ENCODE measurements at places on chromosomes 1 and 21. TPM values are rescaled to one million over a fixed set of nuclear protein-coding genes. Genes with fewer than 3 reads are reported as not detected.

DNA sequence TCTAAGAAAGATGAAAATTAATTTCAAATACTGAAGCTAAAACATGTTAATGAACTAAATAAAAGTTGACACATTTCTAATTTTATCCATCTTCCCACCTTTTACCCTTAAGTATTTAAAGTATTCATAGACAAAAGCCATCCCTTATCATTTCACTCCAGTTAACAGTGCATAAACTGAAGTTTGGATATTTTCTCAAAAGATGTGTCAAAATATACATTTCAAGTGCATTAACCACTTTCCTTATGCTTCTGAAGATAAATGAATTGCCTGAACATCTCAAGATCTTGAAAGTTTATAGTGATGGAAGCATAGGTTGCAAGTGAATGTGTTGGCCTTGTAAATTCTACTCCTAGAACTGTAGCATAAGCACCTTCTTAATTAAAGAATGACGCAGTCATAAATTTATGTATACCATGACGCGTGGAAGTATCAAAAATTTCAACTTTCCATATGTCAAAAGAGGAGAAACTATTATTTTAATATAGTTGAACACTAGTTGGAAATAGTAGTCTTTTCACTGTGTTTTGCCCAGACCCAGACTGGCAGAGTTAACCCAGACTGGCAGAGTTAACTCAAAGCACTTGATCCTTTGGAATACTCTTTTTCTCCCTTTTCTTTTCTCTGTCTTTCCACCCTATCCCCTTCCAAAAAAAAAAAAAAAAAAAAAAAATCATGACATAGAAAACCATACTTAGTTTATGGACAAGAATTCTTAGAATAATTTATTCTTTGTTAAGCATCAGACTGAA is 282.6 kb upstream of the C1orf105 start:
- no peak for DNase-seq
- no peak overlapping the region for H3K27ac ChIP-seq
- H3K36me3 ChIP-seq: no peaks in the 10 kb centered on the region
- H3K4me1 ChIP-seq: no peaks in the 10 kb centered on the region

GRCh38 chr1:160370561-160371345 is 3.9 kb downstream of the NHLH1 start:
- no peak overlapping the region for H3K4me3 ChIP-seq
- H3K4me1 ChIP-seq: peaks cover 7% of the 10 kb centered on the region
- no peaks in the 10 kb centered on the region for H3K27me3 ChIP-seq

DNA sequence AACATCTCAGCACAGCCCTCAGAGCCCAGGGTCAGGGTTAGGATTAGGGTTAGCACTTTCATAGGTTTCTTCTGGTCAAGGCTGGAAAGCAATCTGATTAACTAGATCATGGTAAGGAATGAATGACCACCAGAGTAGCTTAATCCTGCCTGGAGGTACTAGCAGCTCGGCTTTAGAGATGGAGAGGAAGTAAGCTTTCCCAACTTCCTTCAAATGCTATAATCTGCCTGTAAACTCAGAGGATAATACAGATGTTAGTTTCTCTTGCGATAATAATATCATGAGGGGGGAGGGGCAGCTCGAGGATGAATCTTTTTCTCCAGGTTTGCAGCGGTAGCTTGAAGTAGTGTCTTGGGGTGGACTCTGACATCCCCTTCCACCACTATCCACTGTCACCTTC is 194.9 kb downstream of the HIVEP3 start:
- peaks cover 36% of the 10 kb centered on the region for H3K4me1 ChIP-seq
- H3K36me3 ChIP-seq: no peaks in the 10 kb centered on the region
- H3K27ac ChIP-seq: no peak overlapping the region
- DNase-seq: no peak
- H3K4me3 ChIP-seq: no peak overlapping the region

DNA sequence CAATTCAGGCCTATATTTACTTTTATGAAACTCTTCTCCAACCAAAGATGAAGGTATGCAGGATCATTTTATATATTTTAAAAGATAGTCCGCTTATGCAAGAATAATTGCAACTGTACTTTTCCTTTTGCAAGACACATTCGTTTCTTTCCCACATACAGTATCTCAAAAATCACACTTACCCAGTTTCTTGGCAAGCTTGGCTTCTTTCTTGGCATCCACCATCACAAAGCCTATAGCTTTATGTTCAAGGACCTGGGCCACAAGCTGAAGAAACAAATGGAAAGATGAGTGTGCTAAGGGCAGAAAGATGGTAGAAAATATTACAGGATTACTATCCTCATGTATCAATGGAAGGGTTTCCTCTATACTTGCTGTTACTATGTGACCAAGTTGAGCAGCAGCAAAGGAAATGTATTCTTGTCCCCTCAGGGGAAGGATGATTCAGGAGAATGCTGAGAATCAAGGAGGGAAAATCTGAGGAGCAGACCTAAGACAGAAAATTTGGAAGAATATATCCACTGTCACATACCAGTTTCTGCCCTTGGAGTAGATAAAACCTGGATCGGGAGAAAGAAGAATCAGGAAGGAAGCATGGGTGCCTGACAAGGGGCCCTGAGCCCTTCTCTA is 23.8 kb downstream of the CASQ2 start:
- DNase-seq: no peak
- no peaks in the 10 kb centered on the region for H3K4me1 ChIP-seq
- no peaks in the 10 kb centered on the region for H3K36me3 ChIP-seq
- no peaks in the 10 kb centered on the region for H3K27me3 ChIP-seq
- no peak overlapping the region for H3K27ac ChIP-seq

- H3K36me3 ChIP-seq: no peaks in the 10 kb centered on the region
- H3K4me3 ChIP-seq: no peak overlapping the region
- no peaks in the 10 kb centered on the region for H3K4me1 ChIP-seq
Observed at GRCh38 chr21:38148046-38148445, 108.7 kb upstream of the KCNJ15 start.

DNA sequence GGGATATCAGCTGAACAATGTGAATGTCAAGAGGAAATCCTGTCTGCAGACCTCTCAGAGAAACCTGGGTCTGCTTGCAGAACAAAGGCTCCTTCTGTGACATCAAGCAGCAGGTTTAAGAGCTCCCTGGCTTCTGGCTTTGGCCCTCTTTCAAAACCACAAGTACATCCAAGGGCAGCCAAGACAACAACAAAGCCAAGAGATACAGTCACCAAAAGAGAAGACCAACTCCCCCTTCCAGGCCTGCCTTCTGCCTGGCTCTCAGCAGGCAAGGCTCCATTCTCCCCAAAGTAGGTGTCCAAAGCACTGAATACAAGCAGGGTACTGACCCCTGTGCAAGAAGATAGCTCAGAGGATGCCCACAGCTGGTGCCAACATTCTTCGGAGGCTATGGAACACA is 11.5 kb downstream of the BCAR3 start:
- no peak for DNase-seq
- H3K36me3 ChIP-seq: no peaks in the 10 kb centered on the region
- H3K27me3 ChIP-seq: no peaks in the 10 kb centered on the region
- H3K27ac ChIP-seq: no peak overlapping the region

DNA sequence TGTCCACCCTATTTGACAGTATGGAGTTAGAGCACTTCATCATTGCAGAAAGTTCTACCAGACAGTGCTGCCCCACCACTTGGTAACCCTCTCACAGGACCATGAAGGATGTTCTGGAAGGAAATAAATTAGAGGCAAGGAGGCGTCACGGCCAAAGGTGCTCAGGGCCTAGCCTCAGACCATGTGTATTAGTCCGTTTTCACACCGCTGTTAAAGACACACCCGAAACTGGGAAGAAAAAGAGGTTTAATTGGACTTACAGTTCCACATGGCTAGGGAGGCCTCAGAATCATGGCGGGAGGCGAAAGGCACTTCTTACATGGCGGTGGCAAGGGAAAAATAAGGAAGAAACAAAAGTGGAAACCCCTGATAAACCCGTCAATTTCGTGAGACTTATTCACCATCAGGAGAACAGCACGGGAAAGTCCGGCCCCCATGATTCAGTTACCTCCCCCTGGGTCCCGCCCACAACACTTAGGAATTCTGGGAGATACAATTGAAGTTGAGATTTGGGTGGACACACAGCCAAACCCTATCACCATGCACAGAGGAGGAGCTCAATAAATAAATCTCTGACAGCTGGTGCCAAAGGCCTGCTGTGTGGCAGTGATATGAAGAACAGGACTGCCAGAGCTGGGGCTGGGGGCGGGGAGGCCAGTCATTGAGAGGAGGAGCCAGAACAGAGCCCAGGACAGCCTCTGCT is 75.8 kb downstream of the FHAD1 start:
- no peaks in the 10 kb centered on the region for H3K27me3 ChIP-seq
- no peak overlapping the region for H3K4me3 ChIP-seq
- DNase-seq: no peak
- no peak overlapping the region for H3K27ac ChIP-seq

DNA sequence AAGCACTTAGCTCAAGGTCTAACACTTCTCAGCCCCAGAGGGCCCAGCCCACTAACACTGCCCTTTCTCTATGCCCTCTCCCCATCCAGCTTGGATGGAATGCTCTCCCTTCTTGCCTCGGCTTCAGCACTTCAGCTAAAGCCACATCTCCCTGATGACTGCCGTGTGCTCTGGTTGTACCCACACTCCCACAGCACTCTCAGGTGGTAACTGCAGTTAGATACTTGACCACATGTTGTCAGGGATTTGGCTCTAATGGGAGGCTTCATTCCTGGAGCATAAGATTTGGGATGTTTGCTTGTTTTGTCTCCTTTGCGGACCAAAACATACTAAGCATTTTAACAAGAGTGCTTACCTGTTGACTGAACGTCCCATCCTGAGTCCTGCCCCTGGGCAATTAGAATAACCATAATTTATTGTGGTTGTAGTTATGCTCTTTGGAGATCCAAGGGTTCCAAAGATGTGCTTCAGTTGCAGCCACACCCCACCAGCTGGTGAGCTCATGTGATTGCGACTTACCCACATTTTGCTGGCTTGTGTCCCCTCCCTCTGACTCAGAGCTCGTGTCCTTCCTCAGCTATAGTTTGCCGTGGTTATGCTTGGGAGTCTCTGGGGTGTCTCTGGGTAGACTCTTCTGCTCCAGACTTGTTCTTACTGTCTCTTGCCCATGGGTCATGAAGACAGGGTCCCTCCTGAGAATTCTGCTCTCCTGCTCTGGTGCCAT is 7.7 kb upstream of the SLC26A9 start:
- no peak overlapping the region for H3K27ac ChIP-seq
- H3K4me3 ChIP-seq: no peak overlapping the region
- no peaks in the 10 kb centered on the region for H3K4me1 ChIP-seq
- H3K36me3 ChIP-seq: no peaks in the 10 kb centered on the region
- H3K27me3 ChIP-seq: no peaks in the 10 kb centered on the region

GRCh38 chr1:107058245-107059032 is 2.0 kb downstream of the PRMT6 start:
- H3K4me3 ChIP-seq: peak overlapping the region; percentile 97
- H3K27ac ChIP-seq: no peak overlapping the region
- no peak for DNase-seq
- H3K36me3 ChIP-seq: peaks cover 6% of the 10 kb centered on the region
- no peaks in the 10 kb centered on the region for H3K27me3 ChIP-seq

The FAM151A gene
- total RNA-seq: not detected

The PLA2G2A gene
- total RNA-seq: not detected

- H3K27me3 ChIP-seq: no peaks in the 10 kb centered on the region
- H3K4me1 ChIP-seq: peaks cover 90% of the 10 kb centered on the region
- no peaks in the 10 kb centered on the region for H3K36me3 ChIP-seq
- DNase-seq: peak; percentile 37
- H3K27ac ChIP-seq: peak overlapping the region; percentile 54
Observed at GRCh38 chr1:209751627-209752231, 4.1 kb upstream of the TRAF3IP3 start.

- H3K27ac ChIP-seq: no peak overlapping the region
- no peaks in the 10 kb centered on the region for H3K4me1 ChIP-seq
- H3K36me3 ChIP-seq: no peaks in the 10 kb centered on the region
- DNase-seq: no peak
- no peaks in the 10 kb centered on the region for H3K27me3 ChIP-seq
- H3K4me3 ChIP-seq: no peak overlapping the region
Observed at GRCh38 chr21:15703932-15704331, 25.9 kb upstream of the USP25 start.

GRCh38 chr21:20721151-20721550 is 277.1 kb upstream of the NCAM2 start:
- H3K4me3 ChIP-seq: no peak overlapping the region
- DNase-seq: no peak
- no peak overlapping the region for H3K27ac ChIP-seq
- H3K36me3 ChIP-seq: no peaks in the 10 kb centered on the region
- no peaks in the 10 kb centered on the region for H3K27me3 ChIP-seq

GRCh38 chr1:229786974-229787610 is 161.0 kb downstream of the URB2 start:
- no peaks in the 10 kb centered on the region for H3K27me3 ChIP-seq
- no peaks in the 10 kb centered on the region for H3K36me3 ChIP-seq
- H3K4me3 ChIP-seq: no peak overlapping the region
- no peak for DNase-seq

GRCh38 chr1:237507005-237507404 is 383.7 kb downstream of the ZP4 start:
- H3K36me3 ChIP-seq: no peaks in the 10 kb centered on the region
- H3K4me3 ChIP-seq: no peak overlapping the region
- DNase-seq: no peak
- H3K27me3 ChIP-seq: no peaks in the 10 kb centered on the region
- no peak overlapping the region for H3K27ac ChIP-seq

DNA sequence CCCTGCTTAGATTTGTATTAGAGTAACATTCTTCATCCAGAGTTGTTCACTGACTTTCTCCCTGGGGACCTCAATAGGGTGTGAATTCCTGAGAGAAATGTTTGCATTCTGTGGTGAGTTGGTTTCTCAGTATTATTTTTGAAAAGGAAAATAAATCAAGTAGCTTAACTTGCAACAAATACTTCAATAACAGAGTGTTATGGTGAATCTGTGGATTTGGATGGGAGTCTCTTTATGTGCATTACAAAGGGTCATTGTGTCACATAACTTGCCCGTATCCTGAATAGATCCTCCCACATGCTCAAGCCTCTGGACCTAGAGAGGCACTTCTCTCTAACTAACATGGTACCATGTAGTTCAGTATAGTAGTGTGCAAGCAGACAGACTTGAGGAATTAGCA is 68.4 kb upstream of the IPO9 start:
- H3K27ac ChIP-seq: no peak overlapping the region
- H3K27me3 ChIP-seq: no peaks in the 10 kb centered on the region
- no peaks in the 10 kb centered on the region for H3K36me3 ChIP-seq
- DNase-seq: no peak

DNA sequence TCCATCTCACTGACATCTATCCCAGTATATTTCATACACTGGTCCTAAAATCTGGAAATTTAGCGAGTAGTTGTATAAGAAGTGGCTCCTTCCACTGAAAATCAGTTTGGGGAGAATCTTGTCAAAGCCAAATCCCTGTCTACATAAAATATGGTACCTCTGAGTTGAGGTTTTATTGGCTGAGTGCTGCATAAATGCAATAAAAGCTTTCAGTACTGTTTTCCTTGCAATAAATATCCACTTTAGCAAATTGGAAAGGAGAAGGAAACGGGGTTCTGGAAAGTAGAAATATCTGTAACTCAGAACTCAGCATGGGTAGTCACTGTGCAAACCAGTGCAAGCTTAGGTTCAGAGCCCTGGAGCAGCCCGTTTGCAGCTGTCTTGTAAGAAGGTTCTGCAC is 580.2 kb downstream of the SMYD3 start:
- H3K27me3 ChIP-seq: no peaks in the 10 kb centered on the region
- H3K4me1 ChIP-seq: no peaks in the 10 kb centered on the region

Data from CD4-positive, alpha-beta memory T cell (primary cell).